Naive thymus-derived CD8-positive, alpha-beta T cell (primary cell): ENCODE measurements at places on chromosomes 12 and 14.

GRCh38 chr14:53947452-53948204 lies 9.0 kb downstream of the BMP4 start:
- no peak for DNase-seq

- DNase-seq: no peak
Observed at GRCh38 chr12:32076941-32077340, 29.7 kb upstream of the BICD1 start.

DNA sequence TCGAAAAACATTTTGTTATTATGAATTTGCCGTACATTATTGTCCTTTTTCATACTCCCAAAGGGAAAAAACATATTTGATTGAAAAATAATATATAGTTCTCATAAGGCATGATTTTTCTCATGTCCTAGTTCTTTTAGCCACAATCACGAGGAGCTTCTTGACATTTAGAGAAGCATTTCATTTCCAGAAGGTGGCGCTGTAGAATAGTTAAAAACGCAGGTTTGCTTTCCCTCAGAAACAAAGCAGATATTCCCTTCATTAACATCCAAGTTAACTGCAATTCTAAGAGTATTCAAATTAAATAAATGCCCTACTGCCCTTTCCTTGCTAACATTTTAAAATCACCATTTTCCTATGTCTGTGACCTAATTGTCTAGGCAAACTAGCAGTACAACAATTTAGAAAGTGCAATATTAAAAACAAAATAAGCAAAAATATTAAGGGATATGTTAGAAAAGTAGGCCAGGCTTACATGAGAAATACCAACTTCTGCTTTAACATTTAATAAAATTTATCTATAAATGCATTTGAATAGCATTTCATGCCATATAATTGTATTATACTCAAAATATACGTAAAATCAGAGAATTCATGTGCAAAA lies 10.9 kb upstream of the PIK3C2G start:
- no peak for DNase-seq

DNA sequence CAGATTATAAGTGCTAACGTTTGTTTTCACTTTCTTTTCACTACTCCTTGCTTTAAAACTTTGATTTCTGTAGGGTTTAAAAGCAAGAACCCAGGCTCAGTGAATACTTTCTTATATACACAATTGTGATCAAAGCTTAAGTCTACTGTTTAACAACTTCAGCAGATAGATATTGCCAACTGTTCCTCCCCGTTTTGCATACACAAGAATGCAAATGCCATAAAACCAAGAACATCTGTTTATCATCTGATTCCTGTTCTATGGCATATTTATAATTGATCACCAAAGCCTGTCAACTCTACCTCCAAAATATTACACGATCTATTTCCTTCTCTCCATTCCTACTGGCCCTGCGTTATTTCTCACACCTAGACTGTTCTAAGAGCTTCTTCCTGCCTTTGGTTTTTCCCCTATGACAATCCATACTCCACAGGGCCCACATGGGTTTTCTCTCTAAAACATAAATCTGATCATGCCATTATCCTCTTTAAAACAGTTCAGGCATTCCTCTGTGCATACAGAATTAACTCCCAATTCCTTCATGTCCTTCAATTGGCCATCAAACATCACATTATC lies 15.9 kb downstream of the MED13L start:
- DNase-seq: no peak

DNA sequence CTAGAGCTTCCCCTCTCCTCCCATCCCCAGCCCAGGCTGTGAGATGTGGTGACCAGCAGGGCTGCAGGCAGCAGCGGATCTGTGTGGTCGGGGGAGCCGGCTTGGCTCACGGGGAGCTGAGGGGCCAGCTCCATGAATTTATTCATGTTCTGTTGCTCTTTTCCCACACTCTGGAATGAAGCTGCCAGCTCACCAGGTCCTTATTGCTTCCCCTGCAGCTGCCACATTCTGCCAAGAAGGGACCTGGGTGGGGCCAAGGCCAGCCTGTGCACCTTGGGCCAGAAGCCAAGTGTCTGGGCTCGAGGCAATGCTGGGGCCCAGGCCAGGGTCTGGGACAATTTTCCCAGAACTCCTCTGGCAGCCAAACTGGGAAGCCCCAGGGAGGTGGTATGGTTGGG lies 2.5 kb upstream of the C1QL4 start:
- no peak for DNase-seq

DNA sequence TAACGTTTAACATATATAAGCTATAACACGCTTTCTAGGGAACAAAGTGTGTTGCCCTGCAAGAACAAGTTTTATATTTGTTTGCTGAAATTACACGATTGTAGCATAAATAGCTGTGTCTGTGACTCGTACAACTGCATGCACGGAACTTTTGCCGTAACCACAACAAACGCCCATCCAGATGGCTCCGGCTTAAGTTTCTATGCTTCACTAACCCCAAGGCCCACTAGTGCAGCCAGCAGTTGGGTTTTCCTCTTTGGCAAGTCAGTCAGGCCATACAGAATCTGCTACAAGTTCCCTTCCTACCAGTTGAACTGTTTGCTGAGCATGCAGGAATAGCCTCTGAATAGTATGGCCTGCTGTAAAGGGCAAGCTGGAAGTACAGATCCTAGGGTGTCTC lies 12.1 kb downstream of the CSRP2 start:
- no peak for DNase-seq

DNA sequence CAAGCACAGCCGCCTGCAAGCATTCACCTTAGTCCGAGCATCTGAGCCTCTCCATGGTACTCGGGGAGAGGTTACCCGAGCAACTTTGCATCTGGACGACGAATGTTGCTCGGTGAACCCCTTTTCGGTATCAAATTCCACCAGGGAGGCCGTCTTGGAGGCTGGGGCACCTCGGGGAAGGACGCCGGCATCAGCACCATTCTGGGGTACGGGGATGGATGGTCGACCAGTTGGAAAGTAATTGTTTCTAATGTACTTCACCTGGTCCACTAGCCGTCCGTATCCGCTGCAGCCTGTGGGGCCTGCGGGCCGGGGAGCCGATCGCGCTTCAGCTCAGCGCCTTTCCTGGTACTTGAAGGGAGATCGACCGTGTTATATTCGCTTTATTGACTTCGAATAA lies 161.7 kb upstream of the RTL1 start:
- no peak for DNase-seq

DNA sequence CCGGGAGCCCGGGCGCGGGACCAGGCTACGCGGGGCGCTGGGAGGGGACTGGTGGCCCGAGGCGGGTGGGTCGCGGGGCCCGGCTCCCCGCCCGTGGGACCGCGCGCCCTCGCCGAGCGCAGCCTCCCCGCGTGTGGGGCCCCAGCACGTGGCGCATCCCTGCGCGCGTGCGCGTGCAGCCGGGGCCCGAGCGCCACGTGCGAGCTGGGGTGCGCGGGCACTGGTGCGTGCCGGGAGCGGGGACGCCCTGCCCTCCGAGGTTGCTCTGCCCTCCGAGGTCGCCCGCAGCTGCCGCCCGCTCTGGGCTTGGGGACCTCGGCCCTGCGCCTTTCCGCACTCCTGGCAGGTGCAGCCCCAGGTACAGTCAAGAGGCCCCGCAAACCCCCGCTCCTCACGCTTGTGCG lies 365 bp upstream of the CCDC88C start:
- peak; percentile 60 for DNase-seq

GRCh38 chr14:100781952-100782351 lies 44.0 kb upstream of the MEG3 start:
- no peak for DNase-seq

DNA sequence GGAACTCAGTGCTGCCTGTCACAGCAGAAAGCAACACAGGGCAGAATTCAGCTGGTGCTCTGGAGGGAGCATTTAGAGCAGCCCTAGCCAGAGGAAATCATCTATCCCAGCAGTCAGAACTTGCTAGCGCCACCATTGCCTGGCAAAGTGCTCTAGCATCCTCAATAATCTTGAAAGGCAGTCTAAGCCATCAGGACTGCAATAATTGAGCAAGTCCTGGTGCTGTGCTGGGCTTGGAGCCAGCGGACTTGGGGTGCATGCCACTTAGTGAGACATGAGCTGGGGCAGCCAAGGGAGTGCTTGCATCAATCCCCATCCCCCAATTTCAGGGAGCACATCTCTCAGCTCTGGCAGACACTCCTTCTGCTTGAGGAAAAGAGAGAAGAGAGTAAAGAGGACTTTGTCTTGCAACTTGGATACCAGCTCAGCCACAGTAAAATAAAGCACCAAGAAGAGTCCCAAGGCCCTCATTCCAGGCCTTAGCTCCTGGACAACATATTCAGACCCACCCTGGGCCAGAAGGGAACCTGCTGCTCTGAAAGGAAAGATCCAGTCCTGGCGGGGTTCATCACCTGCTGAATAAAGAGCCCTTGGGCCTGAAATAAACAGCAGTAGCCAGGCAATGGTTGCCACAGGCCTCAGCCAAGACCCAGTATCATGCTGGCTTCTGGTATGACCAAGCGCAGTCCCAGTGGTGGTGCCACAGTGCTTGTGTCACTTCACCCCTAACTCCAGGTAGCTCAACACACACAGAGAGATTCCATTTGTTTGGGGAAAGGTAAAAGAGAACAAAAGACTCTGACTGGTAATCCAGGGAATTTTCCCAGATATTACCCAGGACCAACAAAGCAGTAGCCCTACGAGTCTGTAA lies 44.5 kb upstream of the ZDHHC17 start:
- no peak for DNase-seq

DNA sequence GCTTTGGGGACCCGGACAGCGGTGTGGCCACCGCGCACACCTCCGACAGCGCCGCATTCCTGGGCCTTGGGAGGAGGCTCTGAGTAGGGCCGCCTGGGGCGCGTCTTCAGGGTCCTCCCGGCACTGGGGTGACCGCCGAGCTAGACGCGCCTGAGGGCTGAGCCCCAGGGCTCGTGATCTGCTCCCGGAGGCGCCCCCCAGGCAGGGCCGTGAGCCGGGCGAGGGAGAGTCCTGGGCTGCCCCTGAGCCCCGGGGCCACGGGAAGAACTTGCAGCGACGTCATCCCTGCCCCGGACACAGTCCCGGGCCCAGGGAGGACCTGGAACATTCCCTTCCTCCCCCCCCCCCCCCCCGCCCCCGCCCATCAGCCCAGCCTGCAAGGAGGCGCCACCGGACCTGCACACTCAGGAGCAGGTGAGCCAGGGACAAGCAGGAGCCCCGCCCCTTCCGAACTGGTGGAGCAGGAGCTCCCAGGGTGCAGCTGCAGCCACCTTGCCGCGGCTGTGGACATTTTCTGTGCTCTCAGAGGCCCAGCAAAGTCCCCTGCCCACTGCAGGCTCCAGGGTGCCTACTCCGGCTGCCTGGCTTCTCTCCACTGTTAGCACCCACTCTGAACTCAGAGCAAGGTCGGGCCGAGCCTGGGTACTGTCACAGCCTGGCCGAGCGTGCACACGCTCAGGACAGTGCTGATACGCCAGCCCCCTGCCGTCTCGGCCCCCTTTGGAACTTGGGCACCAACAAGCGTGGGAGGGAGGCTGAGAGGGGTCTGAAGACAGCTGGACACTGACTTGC lies 50.7 kb downstream of the A2M start:
- DNase-seq: no peak

GRCh38 chr14:81565441-81566290 lies 32.0 kb upstream of the SEL1L start:
- no peak for DNase-seq

DNA sequence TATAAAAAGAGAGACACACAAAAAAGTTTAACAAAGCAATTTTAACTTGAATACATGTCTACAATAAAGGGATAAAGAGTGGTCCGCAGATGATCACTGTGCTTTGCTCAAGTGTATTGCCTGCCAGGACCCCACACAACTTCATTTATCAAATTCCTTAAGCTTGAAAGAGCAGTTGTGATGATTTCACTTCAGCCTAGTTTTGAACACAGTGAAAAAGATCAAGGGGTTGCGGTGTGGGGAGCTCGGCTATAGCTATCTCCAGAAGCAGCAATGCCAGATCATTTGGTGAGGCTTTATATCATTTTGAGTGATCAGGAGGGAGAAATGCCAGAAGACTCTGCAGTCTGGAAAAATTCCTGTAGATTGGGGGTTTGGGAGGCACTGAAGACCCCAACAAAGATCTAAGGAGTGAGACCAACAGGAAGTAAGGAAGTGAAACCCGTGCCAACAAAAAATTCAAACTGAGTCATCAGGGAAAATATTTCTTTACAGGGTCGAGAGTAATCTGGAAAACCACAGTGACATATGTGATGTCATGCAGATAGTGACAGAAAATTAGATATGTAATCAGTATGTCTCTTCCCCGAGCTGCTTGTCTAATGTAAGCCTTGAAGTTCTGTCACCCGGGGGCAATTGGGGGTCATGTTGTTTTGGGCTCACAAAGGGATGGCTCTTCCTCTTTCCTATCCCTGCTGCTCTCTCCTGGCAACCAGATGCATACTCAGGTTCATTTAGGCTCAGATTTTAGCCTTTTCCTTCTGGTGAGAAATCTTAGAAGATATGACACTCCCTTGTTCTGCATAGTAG lies 221.8 kb downstream of the MSRB3 start:
- DNase-seq: no peak

DNA sequence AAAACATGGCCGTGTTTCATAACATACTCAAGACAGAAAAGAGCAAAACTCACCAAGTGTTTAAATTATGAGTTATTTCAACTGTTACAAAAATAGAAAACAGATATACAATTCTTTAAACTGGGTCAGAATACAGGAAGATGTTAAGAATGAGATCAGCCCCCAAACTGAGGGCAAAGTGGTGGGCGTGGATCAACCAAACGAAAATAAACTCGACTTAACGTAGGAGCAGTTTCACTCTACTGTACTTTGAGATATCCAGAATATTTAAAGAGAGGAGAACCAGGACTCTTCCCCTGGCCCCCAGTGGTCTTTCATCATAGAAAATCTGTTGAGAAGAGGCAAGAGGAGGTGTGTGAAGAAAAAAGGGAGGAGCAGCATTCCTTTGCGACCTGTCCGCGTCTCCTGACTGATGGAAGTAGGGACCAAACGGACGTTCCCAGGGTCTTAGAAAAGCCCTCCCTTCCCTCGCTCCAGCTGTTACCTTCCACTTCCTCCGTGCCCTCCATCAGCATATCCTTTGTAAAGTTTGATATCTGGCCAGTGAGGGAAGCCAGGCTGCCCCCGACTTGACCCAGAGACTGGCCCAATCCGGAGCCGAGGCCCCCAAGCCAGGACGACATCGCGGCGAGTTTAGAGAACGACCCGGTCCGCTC lies 668 bp downstream of the TRIP11 start:
- peak; percentile 35 for DNase-seq
